Chondrocyte (in vitro differentiated cells): ENCODE measurements at places on chromosomes 12 and 14. TPM values are rescaled to one million over a fixed set of nuclear protein-coding genes. Genes with fewer than 3 reads are reported as not detected.

The NYNRIN gene
- total RNA-seq: 20.0 to 32.1 TPM (median 21.0 TPM) in 3 replicates

- DNase-seq: no peak
Measured at GRCh38 chr12:24562771-24563431, 386.0 kb downstream of the BCAT1 start.

DNA sequence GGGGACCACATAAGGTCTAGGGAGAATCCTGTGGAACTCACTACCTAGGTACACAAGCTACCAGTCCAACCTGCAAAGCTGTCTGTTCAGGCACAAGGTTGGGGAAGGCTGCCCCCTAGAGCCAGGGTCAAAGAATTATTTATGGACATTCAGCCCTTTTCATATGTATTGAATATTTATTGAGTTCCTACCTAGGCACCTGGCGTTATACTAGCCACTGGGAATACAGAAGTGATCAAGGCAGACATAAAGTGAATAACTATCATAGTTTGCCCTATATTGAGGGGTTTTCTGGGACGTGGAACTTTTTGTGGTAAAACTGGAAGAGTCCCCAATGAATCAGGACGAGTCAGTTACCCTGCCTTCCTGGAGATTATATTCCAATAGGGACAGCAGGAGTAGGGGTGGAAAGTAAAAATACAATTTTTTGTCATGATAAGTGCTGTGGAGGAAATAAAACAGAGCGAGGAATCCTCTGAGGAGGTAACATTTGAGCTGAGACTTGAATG is 5.8 kb upstream of the SLC48A1 start:
- DNase-seq: no peak

- DNase-seq: no peak
Measured at GRCh38 chr12:14256555-14257169, 108.8 kb upstream of the ATF7IP start.

GRCh38 chr14:32258336-32258993 is 55.4 kb upstream of the RNU6-8 start:
- no peak for DNase-seq

GRCh38 chr14:32588448-32589320 is 259.6 kb downstream of the AKAP6 start:
- no peak for DNase-seq
